ENCODE measurements at places on chromosomes 1 and 21.

DNA sequence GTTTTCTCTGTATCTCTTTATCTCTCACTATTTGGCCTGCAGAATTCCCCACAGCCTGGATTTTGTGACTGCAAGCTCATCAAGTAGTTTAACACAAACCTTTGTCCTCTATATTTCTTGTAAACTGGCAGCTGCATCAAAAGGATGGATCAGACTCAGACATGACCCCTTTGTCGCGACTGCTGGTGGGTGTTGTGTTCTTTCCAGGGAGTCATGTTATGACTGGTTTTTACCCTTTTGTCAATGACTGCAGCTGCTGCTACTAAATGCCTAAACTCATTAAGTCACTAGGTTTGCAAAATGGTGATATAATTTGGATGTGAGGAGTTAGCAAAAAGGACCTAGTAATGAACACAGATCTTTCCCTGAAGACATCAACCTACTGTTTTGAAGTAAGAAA lies 10.2 kb upstream of the TOMM20 start:
- DNase-seq: no peak

- no peak for DNase-seq
Measured at GRCh38 chr1:119868176-119868575, 28.1 kb downstream of the ADAM30 start.

GRCh38 chr1:25430967-25431881 lies 527 bp downstream of the MACO1 start:
- peak; percentile 61 for DNase-seq

GRCh38 chr1:52904927-52905698 lies 16.4 kb downstream of the ECHDC2 start:
- DNase-seq: peak; percentile 81

DNA sequence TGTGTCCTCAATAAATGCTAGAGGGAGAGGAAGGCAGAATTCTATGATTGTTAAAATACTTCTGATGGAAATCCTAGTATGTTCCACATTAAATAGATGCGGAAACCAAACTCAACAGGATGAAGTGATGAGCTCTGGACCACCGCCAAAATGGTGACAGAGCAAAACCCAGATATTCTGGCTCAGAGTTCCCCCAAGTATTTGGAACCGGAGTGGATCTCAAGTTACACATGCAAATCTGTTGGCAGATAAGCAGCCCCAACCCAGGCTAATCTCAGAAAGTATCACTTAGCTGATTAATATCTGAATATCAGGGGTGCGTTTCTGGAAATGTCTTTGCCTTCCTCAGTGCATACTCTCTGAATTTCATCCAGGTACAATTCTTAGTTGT lies 17.4 kb upstream of the GRHL3 start:
- DNase-seq: no peak

DNA sequence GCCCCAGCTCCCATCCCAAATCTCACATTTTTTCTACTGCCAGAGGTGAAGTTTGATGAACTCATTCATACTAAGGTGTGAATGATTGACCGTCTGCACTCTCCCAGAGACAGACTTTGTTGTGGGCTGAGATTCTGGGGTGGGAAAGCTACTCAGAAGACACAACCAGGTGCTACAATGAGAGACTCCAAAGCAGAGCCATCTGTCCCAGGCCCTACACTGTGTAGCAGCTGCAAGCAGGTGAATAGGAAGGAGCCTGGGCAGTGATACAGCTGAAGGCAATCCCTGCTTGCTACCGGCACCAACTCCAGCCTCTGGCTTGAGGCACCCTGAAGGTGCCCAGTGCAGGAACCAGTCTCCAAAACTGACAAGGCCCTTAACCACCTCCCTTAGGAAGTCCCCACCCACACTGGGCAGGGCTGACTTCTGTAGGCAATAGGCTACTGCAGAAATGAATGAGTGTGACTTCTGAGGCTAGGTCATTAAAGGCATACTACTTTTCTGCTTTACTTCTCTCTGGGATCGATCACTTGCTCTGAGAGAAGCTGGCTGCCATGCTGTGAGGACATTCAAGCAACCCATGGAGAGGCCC lies 79.7 kb upstream of the RUNX3 start:
- DNase-seq: no peak

All from H1 (cell line).